ENCODE measurements at places on chromosomes 3 and 15. TPM values are rescaled to one million over a fixed set of nuclear protein-coding genes. Genes with fewer than 3 reads are reported as not detected.

DNA sequence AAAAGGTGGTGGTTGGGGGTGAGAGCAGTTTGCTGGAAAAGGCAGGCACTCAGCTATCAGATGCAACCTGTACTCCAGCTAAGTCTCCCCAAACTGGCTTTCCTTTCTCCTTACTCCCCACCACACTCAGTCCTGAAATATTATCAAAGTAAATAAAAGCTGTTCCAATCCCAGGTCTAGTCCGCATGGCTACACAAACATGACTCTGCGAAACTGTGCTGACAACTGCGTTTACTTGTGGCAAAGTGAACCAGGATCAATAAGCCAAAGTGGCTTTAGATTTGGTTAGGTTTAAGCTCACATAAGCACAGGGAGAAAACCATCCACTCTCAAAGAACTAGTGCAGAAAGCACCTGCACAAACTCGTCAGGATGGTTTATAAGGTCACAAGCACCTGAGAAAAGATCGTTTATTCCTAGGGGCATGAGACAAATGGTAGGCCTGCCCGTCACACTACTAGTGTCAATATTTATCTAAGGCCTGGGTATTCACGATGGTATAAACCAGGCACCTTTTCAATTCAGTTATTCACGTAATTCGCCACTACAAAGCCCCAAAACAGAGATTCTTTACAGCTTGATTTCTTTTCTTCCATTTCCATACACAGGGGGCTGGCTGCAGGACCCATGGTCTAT is 25.3 kb downstream of the LRIG1 start:
- DNase-seq: no peak

DNA sequence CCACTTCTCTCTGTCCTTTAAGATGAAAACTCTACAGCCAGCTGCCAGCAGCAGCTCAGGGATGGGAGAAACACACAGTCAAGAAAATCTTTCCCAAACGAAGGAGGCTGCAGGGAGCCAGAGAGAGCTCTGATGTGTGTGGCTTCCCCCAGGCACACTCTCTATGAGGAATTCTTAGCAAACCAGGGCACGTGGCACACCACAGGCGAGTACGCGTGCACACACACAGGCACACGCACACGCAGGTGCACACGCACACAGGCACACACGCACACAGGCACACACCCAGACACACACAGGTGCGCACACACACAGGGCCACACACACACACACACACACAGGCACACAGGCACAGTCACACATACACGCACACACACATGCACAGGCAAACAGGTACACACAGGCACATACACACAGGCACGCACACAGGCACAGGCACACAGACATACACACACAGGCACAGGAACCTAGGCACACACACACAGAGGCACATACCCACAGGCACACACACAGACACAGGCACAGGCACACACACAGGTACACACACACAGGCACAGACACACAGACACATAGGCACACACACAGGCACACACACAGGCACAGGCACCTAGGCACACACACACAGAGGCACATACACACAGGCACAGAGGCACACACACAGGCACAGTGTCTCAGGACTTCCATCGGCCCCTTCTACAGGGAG is 91.5 kb upstream of the ATP2B2 start:
- DNase-seq: no peak

- no peak for DNase-seq
Measured at GRCh38 chr3:193586526-193586925, 6.5 kb upstream of the OPA1 start.

DNA sequence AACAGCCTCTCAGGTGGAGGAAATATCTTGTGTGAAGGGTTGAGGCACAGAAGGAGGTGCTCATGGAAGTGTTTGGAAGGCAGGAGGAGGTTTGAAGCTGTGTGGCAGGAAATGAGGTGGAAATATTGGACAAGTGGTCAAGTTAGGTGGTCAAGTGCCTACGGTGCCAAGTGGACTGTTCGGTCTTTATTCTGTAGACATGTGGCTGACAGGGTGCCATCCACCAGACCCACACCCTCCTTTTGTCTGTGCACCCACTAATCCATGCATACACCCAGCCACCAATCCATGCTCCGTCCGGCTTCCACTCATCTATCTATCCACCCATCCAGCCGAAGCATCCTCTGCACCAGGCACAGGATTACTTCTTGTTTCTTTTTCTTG is 2.2 kb downstream of the SLC6A20 start:
- no peak for DNase-seq

- DNase-seq: peak; percentile 42
Measured at GRCh38 chr3:14388201-14388600, 14.2 kb upstream of the SLC6A6 start.

- peak; percentile 92 for DNase-seq
Measured at GRCh38 chr15:89101302-89102193, 13.3 kb downstream of the ABHD2 start.

DNA sequence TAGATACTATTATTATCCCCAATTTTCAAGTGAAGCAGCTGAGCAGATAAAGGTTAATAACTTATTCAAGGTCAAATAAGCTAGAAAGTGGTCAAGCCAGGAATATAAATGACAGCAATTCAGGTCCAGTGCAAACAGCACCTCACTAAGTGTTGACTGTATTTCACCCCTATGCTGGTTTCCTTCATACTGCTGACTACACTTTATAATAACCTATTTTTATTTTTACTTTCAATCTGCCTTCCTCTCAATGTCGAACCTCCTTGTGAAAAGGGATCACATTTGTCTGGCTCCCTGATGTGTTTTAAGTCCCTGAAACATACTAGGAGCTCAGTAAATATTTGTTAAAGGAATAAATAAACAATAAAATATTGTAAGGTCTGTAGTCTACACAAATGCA is 146.1 kb downstream of the NAALADL2 start:
- DNase-seq: no peak

DNA sequence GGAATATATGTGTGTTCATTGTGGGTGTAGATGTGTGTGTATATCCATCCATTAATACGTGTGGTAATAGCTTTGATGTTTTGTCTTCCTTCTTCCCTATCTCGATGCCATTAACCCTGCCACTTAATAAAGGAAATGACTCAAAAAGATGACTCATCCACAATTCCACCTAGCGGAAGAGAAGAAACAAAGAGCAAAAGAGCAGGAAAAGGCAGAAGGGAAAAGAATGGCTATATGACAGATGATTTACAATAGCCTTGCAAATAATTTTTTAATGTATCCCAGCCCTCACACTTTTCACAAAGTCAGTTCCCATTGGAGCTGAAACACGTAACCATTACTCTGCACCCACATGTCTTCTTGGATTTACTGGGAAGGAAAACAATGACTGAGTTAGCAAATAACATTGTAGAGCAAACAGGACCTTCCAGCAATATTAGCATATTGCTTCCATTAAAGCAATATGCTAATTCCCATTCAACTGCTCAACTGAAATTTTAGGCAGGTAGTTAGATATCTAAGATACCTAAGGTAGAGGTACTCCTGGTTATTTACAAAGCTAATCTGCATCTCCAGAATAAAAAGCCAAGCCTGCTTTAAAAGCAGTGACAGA is 197.2 kb downstream of the KCNAB1 start:
- no peak for DNase-seq

DNA sequence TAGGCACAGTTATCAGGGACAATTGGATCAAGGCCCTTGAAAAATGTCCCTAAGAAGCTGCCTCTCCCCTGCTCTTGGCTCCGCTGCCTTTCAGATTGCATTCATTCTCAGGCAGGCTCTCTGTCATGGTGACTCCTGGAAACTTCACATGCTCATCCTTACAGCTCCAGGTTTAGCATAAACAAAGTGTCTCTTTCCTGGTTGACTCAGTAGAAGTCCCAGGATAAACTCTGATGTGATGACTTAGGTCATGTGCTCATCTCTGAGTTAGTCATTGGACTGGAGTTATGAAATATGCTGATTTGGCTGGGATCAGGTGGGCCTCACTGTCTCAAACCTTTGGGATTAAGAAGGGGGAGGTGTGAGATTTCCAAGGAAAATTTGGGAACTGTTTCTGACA is 243.8 kb downstream of the ZNF621 start:
- no peak for DNase-seq

DNA sequence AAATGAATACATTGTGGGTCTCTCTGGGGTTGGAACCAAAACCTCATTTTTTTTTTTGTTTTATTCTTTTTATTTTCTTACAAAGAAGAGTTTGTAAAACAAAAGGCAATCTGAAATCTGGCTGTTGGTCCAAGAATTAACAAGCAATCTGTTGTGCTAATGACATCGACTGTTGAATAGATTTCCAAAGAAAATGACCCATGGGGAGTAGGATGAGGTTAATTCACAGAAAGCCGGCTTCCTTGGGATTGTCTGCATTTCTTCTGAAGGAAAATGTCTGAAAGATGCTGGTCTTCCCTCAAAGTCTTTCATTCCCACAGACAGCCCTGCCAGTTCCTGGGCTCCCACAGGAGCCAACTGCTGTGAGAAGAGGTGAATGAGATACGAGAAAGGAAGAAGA is 92.9 kb downstream of the LRRC3B start:
- peak; percentile 82 for DNase-seq

DNA sequence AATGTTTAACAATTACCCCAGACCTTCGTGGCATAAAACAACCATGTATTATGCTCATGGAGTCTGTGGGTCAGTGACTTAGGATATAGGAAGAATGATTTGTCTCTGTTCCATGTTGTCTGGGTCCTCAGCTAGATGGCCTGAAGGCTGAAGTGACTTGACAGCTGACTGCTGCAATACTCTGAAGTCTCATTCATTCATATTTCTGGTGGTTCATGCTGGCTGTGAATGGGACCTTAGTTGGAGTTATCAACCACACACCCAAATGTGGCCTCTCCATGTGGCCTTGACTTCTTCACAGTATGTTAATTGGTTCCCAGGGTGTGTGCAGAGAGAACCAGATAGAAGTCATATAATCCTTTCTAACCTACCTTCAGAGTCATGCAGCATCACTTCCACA is 145.1 kb upstream of the BFSP2 start:
- no peak for DNase-seq

Gene UBAP1L
- total RNA-seq: 2.6 TPM

Gene DLEC1
- 0.22 TPM for total RNA-seq

DNA sequence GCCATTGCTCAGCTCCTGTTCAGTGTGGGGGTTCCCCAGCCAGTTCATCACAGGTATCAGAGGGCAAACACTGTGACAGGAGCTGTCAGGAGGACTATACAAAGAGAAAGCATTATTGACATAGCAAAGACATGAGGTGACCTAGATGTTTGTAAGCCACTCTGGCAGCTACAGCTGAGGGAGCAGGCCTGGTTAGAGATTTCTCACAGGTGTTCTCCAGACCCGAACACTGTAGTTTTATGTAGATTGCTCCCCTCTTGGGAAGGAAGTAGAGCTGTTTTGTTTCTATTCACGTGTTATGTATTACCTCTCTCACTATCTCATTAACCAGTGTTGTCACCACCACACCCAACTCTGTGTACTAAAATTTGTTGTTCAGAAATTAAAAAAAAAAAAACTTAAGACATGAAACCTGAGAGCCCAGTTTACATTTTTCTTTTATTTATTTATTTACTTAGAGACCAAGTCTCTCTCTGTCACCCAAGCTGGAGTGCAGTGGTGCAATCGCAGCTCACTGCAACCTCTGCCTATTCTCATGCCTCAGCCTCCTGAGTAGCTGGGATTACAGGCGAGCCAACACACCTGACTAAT is 123.7 kb downstream of the RBPMS2 start:
- DNase-seq: no peak

GRCh38 chr3:155093261-155093660 is 13.1 kb downstream of the MME start:
- no peak for DNase-seq

DNA sequence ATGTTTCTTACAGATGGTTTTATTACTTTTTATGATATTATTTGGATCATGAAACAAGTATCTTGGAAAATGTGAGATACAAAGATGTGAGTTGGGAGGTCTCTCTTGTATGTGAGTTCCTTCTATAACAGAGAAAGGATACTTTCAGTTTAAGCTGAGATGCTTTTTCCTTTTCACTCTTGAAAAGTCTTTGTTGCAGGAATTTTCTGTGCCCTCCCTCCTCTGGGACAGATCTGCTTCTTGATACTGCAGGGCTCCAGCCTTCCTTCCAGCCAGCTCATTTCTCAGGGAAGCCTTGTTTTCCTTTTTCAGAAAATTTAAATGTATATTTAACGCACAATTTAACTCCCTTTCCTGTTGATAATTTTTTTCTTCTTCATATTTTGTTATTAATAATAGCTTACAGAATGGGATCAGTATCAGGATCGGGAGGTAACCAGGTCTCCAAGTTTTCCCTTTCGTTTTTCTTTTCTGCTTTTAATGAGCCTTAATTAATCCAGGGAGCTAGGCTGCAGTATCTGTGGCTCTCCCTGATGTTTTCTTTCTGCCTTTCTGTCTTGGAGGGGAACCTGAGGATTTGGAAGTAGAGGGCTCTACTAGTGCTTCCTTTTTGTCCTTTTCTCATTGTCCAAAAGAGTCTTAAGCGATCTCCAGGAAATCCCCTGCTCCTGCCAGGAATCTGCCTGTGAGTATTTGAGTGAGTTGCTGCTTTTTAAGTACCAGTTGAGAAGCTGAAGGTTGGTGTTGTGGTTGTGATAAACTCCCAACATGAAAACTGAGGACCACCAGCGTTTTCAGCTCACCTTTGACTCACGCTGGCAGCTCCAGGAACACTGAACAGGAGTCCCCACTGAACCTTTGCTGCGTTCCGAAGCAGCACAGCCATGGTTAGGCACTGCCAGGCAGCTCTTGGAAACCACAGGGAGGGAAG is 105.7 kb downstream of the IGF1R start:
- DNase-seq: peak; percentile 55

GRCh38 chr3:188124184-188124583 is 29.8 kb upstream of the LPP start:
- no peak for DNase-seq

Gene ATP13A4
- 0.62 TPM for total RNA-seq

Gene SI
- total RNA-seq: not detected

- no peak for DNase-seq
Measured at GRCh38 chr3:121870717-121871116, 23.5 kb upstream of the SLC15A2 start.

- no peak for DNase-seq
Measured at GRCh38 chr15:67144609-67145311, 79.4 kb downstream of the SMAD3 start.

Gene SNAP23
- total RNA-seq: 28.1 TPM

Gene C15orf39
- 5.5 TPM for total RNA-seq

Data from muscle of leg (tissue), 16 donors.